Upper lobe of right lung (tissue), 1 donor: ENCODE measurements at places on chromosomes 7 and 10. TPM values are rescaled to one million over a fixed set of nuclear protein-coding genes. Genes with fewer than 3 reads are reported as not detected.

DNA sequence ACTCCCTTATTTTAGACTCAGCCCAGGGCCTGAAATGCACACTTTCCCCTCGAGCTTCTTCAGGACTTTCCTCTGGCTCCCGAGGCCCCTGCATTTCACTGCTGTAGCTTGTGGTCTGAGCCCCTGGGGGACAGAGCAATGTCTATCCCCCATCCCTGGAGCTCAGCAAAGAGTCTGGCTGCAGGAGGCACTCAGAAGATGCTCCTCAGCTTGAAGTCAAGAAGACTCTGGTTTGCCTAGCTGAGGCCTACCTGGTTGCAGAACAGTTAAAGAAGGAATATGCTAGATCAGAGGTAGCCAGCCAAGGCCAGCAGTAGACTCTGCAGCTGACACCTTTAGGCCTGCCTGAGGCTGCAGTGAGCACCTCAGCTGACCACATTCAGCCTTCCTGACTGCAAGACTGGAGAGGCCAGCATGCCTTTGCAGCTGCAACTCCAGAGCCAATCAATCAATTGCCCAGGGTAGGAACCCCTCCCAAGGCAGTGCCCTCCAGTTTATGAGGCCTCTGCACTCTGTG lies 36.9 kb upstream of the IKZF1 start:
- no peaks in the 10 kb centered on the region for H3K36me3 ChIP-seq
- no peaks in the 10 kb centered on the region for H3K27me3 ChIP-seq
- no peak overlapping the region for H3K4me3 ChIP-seq
- peaks cover 6% of the 10 kb centered on the region for H3K4me1 ChIP-seq
- peak overlapping the region; percentile 65 for H3K27ac ChIP-seq

- peak; percentile 75 for DNase-seq
- H3K4me3 ChIP-seq: peak overlapping the region; percentile 65
- H3K27ac ChIP-seq: peak overlapping the region; percentile 90
- peaks cover 19% of the 10 kb centered on the region for H3K4me1 ChIP-seq
- no peaks in the 10 kb centered on the region for H3K36me3 ChIP-seq
Measured at GRCh38 chr7:91263384-91264045, 718 bp upstream of the FZD1 start.

GRCh38 chr7:127908430-127909258 lies 122.6 kb downstream of the LRRC4 start:
- H3K36me3 ChIP-seq: no peaks in the 10 kb centered on the region
- no peak overlapping the region for H3K27ac ChIP-seq
- H3K4me1 ChIP-seq: peaks cover 5% of the 10 kb centered on the region
- H3K27me3 ChIP-seq: no peaks in the 10 kb centered on the region
- H3K4me3 ChIP-seq: no peak overlapping the region

Gene ZNF25
- 11.5 TPM for total RNA-seq

GRCh38 chr10:28077889-28078288 lies 79.0 kb upstream of the ODAD2 start:
- H3K27ac ChIP-seq: no peak overlapping the region
- no peaks in the 10 kb centered on the region for H3K36me3 ChIP-seq
- no peaks in the 10 kb centered on the region for H3K27me3 ChIP-seq
- H3K4me1 ChIP-seq: no peaks in the 10 kb centered on the region
- H3K4me3 ChIP-seq: no peak overlapping the region
- no peak for DNase-seq

DNA sequence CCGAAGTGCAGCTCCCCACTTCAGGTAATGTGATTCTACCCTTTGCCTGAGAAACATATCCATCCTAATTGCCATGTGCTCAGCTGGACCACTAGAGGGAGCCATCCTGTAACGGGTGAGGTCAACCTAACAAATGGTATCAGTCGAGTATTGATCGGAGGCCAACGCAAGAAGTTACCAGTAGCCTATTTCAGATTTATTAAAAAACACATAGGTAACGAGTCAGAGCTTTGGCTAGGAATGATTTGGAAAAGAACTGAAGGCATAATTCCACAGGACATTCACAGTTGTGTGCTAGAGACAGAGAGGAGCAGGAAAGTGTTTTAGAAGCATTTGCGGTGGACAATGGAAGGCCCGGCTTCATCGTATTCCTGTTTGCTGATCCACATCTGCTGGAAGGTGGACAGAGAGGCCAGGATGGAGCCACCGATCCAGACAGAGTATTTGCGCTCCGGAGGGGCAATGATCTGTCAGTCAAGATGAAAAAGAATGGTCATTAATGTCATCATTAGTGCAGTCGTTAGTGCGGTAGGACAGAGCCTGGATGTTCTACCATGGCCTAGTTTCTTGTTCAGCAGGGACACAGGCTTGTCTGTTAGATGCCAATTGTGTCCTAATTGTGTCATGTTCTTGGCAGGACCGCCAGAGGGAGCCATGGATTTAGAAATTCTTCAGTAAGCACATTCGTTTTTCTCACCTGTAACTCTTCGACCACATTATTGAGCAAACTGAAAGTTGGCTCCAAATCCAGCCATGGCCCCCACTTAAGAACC lies 17.5 kb downstream of the ACTA2 start:
- peaks cover 14% of the 10 kb centered on the region for H3K4me1 ChIP-seq
- no peaks in the 10 kb centered on the region for H3K27me3 ChIP-seq
- peak; percentile 71 for DNase-seq
- H3K4me3 ChIP-seq: no peak overlapping the region

DNA sequence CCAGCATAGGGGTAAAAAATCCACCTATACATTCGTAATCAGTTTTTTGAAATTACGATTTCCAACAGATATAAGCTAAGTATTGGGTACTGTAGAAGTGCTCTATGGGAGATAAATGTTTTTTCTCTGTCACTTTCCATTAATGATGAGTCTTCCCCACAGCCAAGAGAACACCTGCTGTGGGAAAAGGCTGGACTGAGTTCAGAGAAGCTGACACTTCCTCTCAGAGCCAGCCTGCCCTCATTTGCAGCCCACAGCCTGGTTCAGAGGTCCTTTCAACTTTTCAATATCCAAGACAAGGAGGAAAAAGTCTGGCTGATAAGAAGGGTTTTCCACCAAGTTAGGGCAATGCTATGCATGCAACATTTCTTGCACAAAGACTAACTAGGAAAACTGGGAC lies 64.5 kb upstream of the DNAJB12 start:
- no peaks in the 10 kb centered on the region for H3K27me3 ChIP-seq
- H3K27ac ChIP-seq: no peak overlapping the region
- H3K36me3 ChIP-seq: peaks cover 18% of the 10 kb centered on the region
- no peak overlapping the region for H3K4me3 ChIP-seq

- H3K4me3 ChIP-seq: no peak overlapping the region
- H3K27me3 ChIP-seq: peaks cover 20% of the 10 kb centered on the region
- H3K27ac ChIP-seq: no peak overlapping the region
- DNase-seq: no peak
Measured at GRCh38 chr10:6713120-6713519, 133.0 kb upstream of the PRKCQ start.

Gene SUN3
- not detected for total RNA-seq

DNA sequence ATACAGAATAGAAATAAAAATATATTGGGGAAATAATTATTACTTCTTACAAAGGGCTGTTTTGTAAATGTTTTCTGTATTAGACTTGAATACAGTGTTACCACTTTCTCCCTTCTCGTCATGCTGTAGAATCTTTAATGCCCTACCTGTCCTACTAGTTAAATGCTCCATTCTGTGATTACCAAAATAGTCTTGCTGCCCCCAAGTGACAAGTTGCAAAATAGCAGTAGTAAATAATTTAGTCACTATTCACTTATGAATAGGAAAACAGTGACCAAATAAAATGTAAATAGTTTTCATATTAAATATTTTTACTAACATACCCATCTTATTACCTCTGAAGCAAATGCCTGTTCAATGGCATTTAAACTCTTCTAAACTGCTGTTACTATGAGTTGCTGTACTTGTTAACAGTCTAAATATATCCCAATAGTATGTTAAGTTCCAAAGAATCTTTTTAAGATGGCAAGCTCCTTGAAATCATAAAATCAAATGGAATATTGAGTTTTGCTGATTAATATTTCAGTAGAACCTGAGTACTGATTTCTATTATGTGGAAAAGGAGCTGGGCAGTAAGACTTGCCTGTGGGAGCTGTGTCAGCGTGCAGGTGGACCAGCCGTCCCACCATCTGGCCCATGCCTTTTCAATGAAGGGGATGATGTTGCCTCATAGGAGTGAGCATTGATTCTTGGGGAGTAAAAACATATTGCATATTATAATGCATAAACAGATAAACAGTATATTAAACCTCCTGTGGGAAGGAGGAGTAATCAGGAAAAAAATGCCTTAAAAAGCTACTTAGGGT lies 18.1 kb upstream of the OIT3 start:
- H3K4me3 ChIP-seq: no peak overlapping the region
- H3K36me3 ChIP-seq: peaks cover 24% of the 10 kb centered on the region
- DNase-seq: no peak
- no peak overlapping the region for H3K27ac ChIP-seq

Gene UCN3
- total RNA-seq: 1.2 TPM

Gene MKI67
- total RNA-seq: 2.1 TPM

- no peak for DNase-seq
- no peaks in the 10 kb centered on the region for H3K4me1 ChIP-seq
- H3K27me3 ChIP-seq: no peaks in the 10 kb centered on the region
- H3K4me3 ChIP-seq: no peak overlapping the region
Measured at GRCh38 chr7:18548534-18548933, 53.0 kb downstream of the HDAC9 start.

Gene C10orf53
- total RNA-seq: not detected

Gene HOXA1
- 0.75 TPM for total RNA-seq

Gene PRSS37
- not detected for total RNA-seq

DNA sequence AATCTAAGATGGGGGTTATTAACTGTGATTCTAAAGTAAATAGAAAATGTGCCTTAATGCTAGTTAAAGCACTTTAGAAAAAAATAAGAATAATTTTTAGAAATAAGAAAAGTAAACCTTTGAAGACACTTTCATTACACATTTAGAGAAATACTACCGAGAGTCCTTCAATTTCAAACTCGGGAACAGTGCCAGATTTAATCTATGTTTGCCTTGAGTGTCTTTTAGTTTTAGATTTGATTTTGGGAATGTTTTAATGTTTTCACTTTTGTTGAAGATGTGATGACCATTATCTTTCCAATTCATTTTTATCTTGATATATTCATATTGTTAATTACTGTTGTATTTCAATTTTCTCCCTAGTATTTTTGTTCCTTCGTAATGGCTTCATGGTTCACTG lies 592.7 kb upstream of the MGMT start:
- no peaks in the 10 kb centered on the region for H3K36me3 ChIP-seq
- H3K4me3 ChIP-seq: no peak overlapping the region
- H3K27me3 ChIP-seq: no peaks in the 10 kb centered on the region
- no peak overlapping the region for H3K27ac ChIP-seq
- DNase-seq: no peak
- H3K4me1 ChIP-seq: no peaks in the 10 kb centered on the region

GRCh38 chr7:157470017-157470322 lies 133.2 kb downstream of the DNAJB6 start:
- H3K4me3 ChIP-seq: no peak overlapping the region
- H3K27me3 ChIP-seq: peaks cover 19% of the 10 kb centered on the region

Gene DNTT
- total RNA-seq: not detected

Gene RET
- total RNA-seq: 1.0 TPM

- no peaks in the 10 kb centered on the region for H3K36me3 ChIP-seq
- peak; percentile 91 for DNase-seq
- no peak overlapping the region for H3K4me3 ChIP-seq
- H3K4me1 ChIP-seq: no peaks in the 10 kb centered on the region
Measured at GRCh38 chr10:131885391-131886165, 15.2 kb upstream of the PPP2R2D start.

Gene THSD7A
- 8.0 TPM for total RNA-seq

- no peak overlapping the region for H3K27ac ChIP-seq
- no peaks in the 10 kb centered on the region for H3K36me3 ChIP-seq
- H3K4me1 ChIP-seq: no peaks in the 10 kb centered on the region
- H3K4me3 ChIP-seq: no peak overlapping the region
Measured at GRCh38 chr10:72637398-72637857, 11.5 kb upstream of the MICU1 start.

DNA sequence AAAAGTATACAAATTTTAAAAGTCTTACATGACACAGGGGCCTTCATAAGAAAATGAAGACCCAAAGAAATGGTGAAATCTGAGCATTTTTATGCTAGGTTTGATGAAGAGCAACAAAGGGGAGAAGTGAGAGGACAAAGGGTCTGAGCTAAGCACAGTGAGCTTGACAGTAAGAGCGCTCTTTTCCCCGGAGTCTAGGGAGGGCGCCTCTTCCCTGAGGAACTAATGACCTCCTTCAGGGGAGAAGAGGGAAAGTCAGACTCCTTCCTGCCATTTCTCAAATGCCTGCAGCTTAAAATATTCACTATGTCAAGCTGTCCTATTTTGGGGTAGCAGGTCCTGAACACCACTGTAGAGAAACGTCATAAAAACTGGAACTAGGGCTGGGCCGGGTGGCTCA lies 18.1 kb upstream of the PAXIP1 start:
- no peaks in the 10 kb centered on the region for H3K4me1 ChIP-seq
- no peaks in the 10 kb centered on the region for H3K36me3 ChIP-seq
- H3K4me3 ChIP-seq: no peak overlapping the region
- no peak overlapping the region for H3K27ac ChIP-seq

DNA sequence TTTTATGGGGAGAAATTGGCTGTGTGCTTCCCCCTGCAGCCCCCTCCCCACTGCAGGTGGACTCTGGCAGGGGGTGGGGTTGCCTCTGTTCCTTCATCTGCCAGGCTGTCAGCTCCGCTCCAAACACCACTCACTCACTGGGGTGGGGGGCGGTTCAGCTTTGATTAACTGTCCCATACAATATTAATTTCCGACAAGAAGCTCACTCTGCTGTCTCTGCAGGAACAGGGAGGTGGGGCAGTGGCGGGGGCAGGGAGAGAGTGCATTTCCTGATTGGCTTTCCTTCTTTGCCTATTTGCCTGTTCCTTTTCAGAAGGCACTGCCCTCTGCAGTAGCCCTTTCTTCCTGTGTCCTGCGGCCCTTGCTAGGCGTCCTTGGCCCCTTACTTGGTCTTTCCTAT lies 500.8 kb downstream of the PLXNA4 start:
- peaks cover 3% of the 10 kb centered on the region for H3K4me1 ChIP-seq
- no peaks in the 10 kb centered on the region for H3K36me3 ChIP-seq
- H3K27me3 ChIP-seq: no peaks in the 10 kb centered on the region
- H3K27ac ChIP-seq: no peak overlapping the region
- DNase-seq: no peak

DNA sequence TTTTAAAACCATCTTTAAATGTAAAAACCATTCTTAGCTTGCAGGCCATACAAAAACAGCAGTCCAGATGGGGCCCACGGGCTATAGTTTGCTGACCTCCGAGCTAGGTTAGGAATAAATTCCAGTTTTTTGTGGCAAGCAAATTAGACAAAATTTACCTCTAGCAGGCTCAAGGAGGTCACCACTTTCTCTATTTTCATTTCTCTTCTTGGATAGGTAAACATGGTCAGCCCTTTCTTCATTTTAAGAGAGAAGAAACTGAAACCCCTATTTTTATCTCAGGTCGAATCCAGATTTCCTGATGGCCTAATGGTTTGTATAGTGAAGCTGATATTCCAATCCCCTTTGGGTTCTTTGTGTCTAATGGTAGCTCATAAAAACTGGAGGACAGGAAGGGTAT lies 10.7 kb downstream of the IKZF5 start:
- H3K4me3 ChIP-seq: no peak overlapping the region
- no peak overlapping the region for H3K27ac ChIP-seq
- peaks cover 7% of the 10 kb centered on the region for H3K4me1 ChIP-seq
- H3K27me3 ChIP-seq: no peaks in the 10 kb centered on the region
- DNase-seq: no peak
- peaks cover 59% of the 10 kb centered on the region for H3K36me3 ChIP-seq

Gene SVOPL
- total RNA-seq: 0.81 TPM

Gene HTR7
- 0.64 TPM for total RNA-seq

Gene SHLD2
- total RNA-seq: 23.7 TPM
